ENCODE measurements at places on chromosomes 5 and 9.

GRCh38 chr5:435156-435790 is 7.7 kb upstream of the EXOC3 start:
- DNase-seq = no peak

DNA sequence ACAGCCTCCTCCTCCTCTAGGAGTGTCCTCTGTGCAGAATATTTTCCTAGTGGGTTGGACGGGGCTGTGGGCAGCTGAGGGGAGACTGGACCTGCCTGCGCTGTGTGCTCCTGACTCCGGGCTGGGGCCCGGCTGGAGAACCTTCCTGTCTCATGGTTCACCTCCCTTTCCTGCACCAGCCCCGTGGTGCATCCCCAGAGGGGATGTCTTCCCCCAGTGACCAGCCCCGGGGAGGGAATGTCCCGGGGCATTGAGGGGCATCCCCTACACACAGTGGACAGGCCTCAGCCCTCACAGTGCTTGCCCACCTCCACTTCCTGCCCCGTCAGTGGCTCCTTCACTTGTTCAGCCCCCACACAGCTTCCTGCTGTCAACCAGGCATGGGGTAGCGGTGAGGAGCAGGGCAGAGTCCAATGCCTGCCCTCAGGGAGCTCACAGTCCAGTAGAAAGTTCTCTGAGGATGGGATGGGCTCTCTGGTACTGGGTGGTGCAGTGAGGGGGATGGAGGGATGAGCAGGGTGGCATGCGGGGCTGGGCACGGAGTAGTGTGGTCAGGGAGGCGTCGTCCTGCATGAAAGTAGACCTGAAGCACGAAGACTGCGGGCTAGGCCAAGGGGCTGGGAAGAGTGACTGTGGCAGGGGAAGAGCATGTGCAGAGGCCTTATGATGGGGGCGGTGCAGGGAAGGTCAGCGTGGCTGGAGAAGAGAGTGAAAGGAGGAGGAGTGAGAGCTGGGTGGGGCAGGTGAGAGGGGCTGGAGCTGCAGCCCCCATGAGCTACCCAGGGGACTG is 52.1 kb upstream of the PITX1 start:
- no peak for DNase-seq

DNA sequence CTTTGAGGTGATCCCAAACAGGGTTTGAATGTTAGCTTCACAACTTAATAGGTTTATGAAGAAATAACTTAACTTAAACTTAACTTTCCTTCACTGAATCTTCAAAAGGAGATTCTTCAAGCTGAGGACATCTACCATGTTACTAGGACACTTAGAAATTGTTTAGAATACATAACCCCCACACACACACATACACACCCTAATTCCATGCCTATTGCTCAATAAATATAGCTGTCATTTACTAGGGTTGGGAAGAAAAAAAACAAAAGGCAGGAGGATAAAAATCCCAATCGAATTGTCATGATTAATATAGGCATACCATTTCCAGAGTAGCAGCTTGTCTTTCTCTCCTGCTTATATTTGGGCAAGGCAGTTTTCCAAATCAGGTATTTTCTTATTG is 68.3 kb downstream of the ALDH1A1 start:
- DNase-seq = no peak

DNA sequence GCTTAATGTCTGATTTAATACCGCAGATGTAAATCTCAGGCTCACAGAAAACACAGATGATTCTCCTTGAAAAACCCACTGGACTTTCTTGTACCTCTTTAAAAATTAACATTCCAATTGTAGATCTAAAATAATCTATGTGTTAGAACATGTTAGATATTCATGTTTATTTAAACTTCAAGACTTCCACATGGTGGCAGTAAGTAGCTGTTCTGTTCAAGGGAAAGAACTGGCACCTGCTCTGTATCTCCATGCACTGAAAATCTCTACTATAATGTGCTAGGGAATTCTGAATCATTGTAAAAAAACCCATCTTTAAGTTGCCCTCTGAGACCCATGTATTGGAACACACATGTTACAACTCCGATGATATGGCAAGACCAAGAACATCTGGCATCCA is 366.9 kb downstream of the DMRTA1 start:
- DNase-seq = no peak

- peak; percentile 39 for DNase-seq
Observed at GRCh38 chr5:72018143-72018803, 89.0 kb upstream of the MAP1B start.

GRCh38 chr5:878125-878524 is 14.5 kb downstream of the BRD9 start:
- no peak for DNase-seq

DNA sequence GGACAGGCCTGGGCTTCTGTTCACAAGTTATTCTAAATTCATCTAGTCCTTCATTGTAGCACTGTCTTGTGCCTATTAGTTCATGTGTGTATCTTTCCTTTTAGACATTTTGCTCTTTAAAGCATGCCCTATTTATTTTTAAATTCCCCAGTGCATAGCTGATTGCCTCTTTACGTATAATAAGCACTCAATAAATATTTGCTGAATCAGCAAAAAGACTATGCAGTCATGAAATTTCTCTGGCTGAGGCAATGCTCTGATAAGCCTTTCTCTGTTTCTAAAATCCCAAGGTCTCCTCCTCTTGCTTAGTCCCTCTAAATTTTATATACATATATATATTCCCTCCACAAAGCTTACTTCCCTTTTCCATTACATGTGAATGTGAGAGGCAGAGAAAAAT is 315.9 kb upstream of the PCSK5 start:
- no peak for DNase-seq

GRCh38 chr9:5869315-5870019 is 21.2 kb upstream of the MLANA start:
- peak; percentile 16 for DNase-seq

GRCh38 chr9:33817327-33818166 is 587 bp downstream of the UBE2R2 start:
- peak; percentile 31 for DNase-seq

DNA sequence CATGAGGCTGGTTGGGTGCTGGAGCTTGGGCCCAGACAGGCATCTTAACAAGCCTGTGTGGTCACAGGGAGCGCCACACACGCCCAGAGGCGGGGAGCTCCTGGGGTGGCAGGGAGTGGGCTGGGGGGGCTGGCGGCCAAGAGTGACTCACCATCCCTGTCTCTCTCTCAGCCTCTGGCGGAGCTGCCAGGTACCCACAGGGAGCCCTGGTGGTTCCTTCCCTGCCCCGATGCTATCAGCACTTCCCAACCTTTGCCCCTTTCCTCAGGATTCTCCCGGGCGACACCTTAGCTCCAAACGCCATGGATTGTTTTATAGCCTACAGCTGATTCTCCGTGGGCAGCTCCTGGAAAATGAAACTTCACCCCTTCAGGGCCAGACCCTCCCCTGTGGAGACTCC is 5.5 kb downstream of the SLC9A3 start:
- DNase-seq = no peak

DNA sequence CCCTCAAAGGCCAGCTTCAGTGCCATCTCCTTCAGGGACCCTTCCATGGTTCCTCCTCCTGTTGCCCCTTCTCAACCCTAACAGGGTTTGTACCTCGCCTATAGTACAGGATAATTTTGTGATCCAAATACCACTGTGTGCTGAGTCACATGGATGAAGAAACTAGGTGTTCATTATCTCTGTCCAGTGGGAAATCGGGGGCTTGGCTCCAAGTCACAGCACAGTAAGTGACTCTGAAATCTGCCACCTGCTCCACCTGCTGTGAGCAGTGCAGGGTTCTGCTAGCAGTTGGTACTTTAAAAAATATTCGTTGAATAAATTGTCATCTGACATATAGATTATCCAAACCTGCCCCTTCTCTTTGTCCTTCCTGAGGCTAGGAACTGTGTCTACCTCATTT is 123.2 kb upstream of the OTULINL start:
- DNase-seq = no peak

GRCh38 chr9:89442501-89442978 is 55.4 kb downstream of the SEMA4D start:
- no peak for DNase-seq

- DNase-seq = no peak
Observed at GRCh38 chr9:127397646-127398274, 791 bp downstream of the SLC2A8 start.

GRCh38 chr5:134149571-134150303 is 27.0 kb downstream of the SKP1 start:
- DNase-seq = no peak

- DNase-seq = no peak
Observed at GRCh38 chr9:86908261-86908660, 39.0 kb downstream of the GAS1 start.

DNA sequence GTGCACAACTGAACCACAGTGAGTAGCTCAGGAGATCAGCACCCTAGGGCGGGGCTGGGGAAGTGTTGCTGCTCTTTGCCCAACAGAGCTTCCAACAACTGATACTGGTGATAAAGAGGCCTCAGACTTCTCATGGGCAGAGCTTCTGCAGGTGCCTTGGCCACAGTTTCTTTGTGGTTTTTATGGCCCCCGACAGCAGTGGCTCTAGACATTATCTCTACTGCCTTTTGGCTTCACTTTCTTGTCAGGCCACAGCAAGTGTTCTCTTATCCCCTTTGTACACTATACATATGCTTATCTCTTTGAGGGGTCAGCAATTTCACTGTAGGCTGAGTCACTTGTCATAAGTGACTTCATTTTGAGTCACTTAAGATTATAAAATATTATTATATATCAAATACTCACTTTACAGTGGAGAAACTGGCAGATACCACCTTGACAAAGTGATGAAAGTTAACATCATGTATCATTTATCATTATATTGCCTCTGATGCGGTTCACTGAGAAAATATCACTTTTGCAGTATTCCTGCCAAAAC is 90.9 kb upstream of the COX7C start:
- no peak for DNase-seq

GRCh38 chr9:135100241-135100681 is 12.8 kb downstream of the OLFM1 start:
- DNase-seq = no peak

- DNase-seq = no peak
Observed at GRCh38 chr5:11052871-11053270, 291.8 kb upstream of the DAP start.

DNA sequence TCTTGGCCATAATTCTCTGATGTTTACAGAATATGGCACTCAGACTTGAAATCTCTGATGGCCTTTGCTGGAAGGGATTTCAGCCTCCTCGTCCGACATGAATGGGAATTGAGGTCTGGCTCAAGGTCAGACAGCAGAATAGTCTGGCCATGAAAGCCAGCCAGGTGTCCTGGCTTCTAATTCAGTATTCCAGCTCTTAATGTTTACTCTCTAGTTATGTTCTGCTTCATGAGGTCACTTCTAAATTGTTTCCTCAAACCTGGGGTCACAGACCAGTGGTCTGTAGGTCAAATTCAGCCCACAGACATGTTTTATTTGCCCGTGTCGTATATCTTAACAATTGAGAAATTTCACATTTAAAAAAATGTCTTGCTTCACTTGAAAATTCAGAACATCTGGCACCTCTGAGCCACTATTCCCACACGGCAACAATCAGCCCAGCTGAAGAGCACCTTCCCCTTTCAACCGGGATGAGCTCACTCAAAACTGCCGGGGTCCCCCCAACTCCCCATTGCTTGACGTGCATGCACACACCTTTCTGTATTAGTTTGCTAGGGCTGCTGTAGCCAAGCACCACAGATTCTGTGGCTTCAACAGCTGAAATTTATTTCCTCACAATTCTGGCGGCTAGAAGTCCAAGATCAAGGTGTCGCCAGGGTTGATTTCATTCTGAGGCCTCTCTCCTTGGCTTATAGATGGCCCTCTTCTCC is 243.5 kb downstream of the ENC1 start:
- DNase-seq = no peak

GRCh38 chr9:97601228-97601898 is 31.8 kb downstream of the TSTD2 start:
- no peak for DNase-seq

DNA sequence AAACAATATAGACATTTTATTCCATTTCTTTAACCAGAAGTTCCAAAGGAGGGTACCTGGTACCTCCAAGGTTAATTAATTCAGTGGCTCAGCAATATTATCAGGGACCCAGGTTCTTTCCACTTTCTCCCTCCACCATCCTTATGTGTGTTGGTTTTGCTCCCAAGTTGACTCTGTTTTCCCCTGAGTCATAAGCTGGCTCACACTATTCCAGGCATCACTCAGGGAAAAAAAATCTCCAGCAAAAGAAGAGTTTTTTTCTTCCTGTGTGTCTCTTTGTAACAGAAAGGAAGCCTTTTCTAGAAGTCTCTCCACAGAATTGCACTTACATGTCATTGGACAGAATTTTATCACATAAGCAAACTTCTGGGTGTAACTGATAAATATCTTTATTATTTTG is 31.2 kb upstream of the GALNT10 start:
- no peak for DNase-seq

- no peak for DNase-seq
Observed at GRCh38 chr5:56534102-56534829, 281.1 kb upstream of the MAP3K1 start.

- DNase-seq = no peak
Observed at GRCh38 chr9:15785584-15785983, 232.7 kb downstream of the CCDC171 start.

- no peak for DNase-seq
Observed at GRCh38 chr9:136640171-136641111, 22.3 kb upstream of the EGFL7 start.

DNA sequence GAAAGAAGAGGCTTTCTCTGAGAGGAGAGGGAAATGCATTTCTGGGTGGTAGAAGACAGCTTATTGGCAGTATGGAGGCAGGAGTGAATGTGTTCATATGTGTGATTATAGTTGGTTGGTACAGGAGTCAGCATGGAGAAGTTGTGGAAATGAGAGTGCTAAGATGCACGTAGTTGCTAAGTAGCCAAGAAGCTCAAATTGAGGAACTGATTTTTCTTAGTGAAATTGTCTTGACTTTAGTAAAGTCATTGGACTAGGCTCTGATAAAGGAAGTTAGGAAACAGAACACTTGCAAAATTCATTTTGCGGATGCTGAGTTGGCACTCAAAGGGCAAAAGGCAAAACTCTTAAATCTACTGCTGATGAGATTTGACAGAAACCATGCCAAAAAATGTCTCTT is 158.9 kb upstream of the VCAN start:
- no peak for DNase-seq

- DNase-seq = no peak
Observed at GRCh38 chr9:16721972-16722371, 148.5 kb downstream of the BNC2 start.

DNA sequence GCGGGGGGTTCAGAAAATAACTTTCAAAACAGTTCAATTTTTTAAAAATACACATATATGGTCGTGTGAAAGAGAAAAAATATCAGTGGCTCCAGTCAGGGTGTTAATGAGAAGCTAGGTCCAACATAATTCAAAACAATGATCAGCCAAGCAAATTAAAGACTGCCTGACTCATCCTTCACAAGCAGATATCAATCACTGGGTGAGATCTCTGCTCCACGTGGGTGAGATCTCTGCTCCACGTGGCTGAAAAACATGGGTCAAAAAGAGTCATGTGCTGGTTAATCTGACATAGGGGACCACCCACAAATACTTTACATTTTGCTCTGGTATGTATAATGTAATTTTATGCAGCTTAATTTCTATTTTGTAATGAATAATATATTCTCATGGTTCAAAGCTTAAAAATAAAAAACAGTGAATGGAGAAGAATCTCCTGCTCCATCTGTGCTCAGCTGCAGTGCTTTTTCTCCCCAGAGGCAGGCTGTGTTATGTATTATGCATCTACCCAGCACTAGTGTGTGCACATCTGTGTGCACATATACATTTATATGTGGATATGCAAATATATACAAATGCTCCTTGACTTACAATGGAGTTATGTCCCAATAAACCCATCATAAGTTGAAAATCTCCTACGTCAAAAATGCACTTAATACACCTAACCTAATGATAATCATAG is 93.1 kb upstream of the S1PR3 start:
- no peak for DNase-seq

GRCh38 chr9:133449760-133450159 is 10.0 kb upstream of the CACFD1 start:
- no peak for DNase-seq
